Activated T-helper 1 cell treated with anti-CD3 and anti-CD28 coated beads, Interleukin-2, amount 50 U/mL, for 16 hours (primary cell): ENCODE measurements at places on chromosomes 11 and 22.

GRCh38 chr11:90235526-90235925, 12.7 kb upstream of the CHORDC1 start:
- no peak for DNase-seq

- DNase-seq, result no peak
Measured at GRCh38 chr11:73308961-73309919, 1.2 kb downstream of the ARHGEF17 start.

DNA sequence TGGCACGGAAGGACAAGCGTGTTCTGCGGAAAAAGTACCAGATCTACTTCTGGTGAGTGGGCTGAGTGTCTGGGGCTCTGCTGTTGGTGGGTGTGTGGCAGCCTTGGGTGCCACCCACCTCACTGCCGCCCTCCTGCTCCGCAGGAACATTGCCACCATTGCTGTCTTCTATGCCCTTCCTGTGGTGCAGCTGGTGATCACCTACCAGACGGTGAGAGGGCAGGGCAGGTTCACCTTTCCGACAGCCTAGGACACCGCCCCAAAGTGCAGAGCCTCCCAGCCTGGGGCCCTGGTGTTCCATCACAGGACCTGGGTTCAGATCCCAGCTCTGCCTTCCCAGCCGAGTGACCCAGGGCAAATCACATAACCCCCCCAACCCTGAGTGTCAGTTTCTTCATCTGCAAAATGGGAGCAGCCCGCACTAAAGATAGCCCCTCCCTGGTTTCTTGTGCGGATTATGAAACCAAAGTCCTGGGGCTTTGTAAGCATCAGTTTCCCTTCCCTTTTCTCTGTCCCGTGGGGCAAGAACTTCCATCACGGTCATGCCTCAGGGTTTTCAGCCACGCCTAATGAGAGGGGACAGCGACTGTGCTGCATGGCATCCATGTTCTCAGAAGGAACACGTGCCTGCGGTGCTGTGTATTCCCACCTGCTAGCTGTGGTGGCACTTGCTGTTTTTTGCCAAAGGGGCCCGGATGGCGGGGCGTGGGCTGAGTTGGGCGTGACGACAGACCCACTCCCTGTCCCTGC, 9.8 kb upstream of the TAGLN start:
- no peak for DNase-seq

DNA sequence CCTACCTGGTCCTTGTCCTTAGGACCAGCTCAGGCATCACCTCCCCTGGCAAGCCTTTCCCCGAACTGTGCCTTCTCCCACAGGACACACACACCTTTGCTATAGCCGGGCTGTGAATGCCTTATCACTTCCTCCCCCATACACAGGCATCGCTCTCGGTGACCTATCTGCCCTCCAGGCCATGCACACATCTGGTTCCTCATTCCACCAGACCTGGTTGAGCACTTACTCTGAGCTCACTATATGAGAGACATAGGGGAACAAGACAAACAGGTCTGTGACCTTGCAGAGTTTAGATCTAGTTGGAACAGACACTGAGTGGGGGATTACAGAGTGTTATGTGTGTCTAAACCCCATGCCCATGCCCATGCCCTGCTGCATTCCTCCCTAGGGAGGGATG, 3.1 kb upstream of the BCR start:
- DNase-seq, result no peak

DNA sequence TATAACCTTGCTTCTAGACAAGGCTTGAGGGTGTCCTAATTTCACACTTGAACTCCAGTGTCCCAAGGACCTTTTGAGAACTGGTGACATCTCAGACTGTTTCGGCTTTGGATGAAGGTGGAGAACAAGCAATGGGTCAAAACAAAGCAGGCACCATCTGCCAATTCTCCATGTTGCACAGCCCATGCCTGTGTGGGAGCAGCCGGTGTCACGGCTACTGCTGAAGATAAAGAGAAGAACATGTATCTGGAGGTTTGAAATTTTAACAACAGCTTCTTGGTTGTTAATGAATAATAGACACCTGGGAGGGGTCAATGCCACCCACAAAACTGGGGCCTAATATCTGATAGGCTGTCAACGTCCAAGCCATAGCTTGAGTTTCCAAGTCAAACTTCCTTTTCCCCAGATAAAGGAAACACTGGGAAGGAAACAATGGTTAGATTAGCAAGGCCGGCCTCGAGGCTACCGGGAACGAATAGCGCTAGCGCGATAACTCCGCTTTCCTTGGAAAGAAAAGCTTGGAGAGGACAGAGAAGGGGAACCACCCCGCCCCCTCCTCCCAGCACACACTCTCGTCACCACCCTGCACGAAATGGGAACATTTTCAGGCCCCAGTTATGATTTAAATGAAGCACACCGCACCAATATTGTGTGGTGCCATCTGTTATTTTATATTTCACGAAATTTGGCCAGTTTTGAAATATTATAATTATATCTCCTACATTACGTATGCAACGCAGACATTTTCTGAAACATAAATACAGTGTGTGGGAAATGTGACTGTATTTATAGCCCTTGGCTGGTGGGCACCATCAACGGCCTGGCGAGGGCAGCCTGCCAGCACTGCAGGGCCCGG, 21.8 kb upstream of the OPCML start:
- DNase-seq, result no peak

DNA sequence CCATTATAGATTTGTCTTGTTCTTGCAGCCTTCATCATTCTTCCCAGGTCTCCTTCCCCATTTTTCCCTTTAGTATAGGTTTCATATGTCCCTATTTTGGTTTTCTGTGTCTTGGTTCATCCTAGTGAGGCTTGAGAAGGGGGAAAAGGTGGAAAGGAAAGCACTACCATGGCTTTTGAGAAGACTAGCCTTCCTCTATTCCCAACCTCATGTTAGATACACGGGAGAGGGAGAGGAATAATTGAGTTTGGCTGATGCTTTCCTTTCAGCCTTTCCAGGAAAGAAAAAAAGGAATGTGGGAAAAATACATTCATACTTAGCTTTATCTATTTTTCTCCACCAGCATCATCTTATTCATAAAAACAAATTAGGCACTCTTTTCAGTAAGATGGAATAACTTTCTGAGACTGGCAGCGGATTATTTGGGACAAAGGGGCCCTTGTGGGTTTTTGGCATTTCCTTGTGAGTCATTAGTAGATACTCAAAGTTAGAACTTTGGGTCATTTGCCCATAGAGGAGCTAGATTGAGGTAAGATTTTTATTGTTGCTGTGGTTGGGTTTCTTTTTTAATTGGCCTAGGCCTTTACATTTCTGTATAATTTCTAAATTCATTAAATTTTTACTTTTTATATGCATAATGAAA, 23.8 kb downstream of the CAPRIN1 start:
- no peak for DNase-seq

- no peak for DNase-seq
Measured at GRCh38 chr22:19173047-19174035, 5.2 kb downstream of the SLC25A1 start.

DNA sequence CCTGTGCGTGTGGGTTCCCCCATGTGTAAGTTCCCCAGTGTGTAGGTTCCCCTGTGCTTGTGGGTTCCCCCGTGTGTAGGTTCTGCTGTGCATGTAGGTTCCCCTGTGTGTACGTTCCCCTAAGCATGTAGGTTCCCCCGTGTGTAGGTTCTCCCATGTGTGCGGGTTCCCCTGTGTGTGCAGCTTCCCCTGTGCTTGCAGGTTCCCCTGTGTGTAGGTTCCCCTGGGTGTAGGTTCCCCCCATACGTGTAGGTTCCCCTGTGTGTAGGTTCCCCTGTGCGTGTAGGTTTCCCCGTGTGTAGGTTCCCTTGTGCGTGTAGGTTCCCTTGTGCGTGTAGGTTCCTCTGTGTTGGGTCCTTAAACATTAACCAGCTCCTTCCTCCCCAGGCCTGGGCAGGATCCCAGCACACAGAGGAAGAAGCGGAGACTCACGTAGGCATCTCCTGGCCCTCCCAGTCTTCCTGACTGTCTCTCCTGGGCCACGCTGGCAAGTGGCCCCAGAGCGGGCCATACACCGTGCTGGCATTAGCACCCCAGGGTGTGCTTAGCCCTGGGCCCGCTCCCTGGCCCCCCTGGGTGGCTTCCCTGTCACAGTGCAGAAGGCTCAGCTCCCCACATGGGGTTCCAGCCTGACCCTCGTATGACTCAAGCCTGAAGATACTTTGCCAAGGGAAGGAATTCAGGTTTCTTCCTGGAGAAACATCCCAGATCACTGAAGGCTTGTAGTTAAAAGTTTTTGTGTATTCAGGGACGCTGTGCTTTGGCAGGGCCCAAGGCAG, 2.8 kb upstream of the GRAMD4 start:
- DNase-seq, result no peak

GRCh38 chr22:48369789-48370507, 1457.7 kb downstream of the BRD1 start:
- no peak for DNase-seq

DNA sequence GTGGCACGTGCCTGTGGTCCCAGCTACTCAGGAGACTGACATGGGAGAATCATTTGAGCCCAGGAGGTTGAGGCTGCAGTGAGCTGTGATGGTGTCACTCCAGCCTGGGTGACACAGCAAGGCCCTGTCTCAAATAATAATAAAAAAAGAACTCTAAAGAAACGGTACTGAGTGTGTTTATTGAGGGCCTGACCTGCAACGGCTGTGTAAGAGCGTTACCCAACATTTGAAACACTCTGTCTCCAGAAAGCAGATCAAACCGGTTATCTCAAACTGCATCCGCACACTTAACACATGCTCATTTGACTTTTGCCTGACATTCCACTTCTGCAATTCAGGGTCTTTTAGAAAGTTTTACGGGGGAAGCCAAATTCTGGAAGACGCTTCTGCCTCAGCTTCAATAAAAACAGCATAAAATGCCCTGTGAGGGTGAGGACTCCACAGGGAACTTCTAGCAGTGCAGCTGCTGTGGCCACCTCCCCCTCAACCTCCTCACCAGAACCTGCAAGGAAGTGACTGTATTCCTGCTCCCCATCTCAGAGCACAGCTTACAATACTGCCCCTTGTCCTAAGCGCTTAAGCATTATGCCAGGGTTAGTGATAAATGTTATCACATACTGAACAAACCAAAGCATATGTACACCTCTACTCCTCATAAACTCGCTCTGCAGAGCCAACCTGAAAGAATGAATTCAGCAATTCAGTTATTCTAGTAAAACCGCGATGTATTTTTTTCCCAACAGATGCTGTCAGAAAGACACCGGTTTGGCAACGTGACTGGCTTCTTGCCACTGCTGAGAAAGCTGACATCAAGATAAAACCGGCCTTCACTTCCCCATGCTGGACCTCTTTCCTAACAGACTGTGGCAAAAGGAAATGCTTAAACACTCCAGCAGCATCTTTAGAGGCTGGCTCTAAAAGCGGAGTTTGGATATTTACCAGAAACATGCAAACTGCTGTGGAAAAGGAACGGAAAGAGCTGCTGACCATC, 52.2 kb downstream of the PRDM10 start:
- DNase-seq, result no peak

- DNase-seq, result no peak
Measured at GRCh38 chr11:3243880-3244279, 11.7 kb upstream of the MRGPRE start.

- no peak for DNase-seq
Measured at GRCh38 chr22:32336121-32336603, 21.5 kb upstream of the RFPL3 start.

- no peak for DNase-seq
Measured at GRCh38 chr22:48137640-48138039, 1375.2 kb downstream of the TBC1D22A start.

DNA sequence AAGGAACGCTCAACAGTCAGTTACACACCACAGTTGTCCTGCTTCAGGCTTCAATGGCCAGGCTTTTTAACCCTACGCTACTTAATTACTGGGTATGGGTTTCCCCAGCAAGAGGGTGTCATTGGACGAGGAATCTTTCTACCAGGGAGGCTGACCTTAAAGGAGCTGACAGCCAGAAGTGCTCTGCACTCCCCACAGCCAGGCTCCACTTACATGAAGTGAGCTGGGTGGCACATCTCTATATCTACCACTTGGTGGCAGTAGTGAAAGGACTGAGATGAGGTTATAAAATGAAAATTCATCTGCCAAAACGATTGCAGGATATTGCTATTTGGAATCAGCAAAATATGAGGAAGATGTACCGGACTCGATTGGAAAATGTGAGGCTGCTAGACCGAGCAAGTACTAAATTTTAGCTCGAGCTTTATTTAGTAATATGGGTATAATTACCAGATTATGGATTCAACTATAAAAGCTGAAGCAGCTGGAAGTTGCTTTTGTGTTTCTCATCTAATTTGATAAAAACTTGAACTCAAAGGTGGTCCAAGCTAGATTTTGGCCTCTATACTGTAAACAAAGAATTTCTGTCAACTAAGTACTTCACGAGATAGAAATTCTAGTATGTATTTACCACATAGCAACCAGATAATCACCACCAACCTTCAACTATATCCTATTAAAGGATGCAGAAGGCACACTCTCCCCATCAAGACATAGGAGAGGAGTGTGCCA, 53.9 kb upstream of the CEP126 start:
- DNase-seq, result no peak

GRCh38 chr11:44709281-44709562, 17.5 kb upstream of the TSPAN18 start:
- DNase-seq, result no peak

DNA sequence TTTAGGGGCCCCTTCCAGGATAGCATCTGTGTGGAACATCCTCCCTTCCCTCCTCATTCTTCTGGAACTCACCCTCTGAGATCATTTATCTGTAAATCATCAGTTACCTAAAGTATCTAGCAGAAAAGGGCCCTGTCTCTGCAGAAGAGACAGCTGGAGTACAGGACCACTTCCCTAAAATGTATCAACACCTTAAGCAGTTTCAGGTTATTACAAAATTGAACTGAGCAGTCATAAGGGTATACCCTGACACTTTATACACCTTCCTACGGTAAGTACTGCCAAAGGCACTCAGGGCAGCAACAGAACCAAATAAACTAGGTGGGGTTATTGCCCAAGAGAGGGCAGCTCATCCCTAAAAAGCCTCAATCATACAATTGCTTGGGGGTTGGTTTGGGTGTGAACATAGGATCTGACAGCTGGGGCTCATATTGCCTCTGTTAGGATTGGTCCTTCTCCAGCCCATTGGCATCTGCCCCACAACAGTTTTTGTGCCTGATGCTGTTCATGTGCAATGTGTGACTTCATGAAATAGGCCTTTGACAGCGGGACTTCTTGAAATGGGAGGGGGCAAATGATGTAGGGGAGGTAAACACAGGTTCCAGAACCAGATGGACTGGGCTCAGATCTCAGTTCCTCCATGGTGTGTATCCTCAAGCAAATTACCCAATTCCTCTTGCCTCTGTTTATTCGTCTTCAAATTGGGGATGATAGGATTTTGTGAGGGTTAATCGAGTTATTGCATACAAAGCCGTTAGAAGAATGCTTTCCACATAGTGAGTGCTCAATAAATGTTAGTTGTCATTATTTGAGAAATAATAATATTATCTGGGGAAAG, 2.9 kb downstream of the POU2AF3 start:
- no peak for DNase-seq

GRCh38 chr11:12454782-12455181, 77.4 kb downstream of the PARVA start:
- no peak for DNase-seq
